Myocyte (in vitro differentiated cells): ENCODE measurements at places on chromosomes 16 and 17. TPM values are rescaled to one million over a fixed set of nuclear protein-coding genes. Genes with fewer than 3 reads are reported as not detected.

DNA sequence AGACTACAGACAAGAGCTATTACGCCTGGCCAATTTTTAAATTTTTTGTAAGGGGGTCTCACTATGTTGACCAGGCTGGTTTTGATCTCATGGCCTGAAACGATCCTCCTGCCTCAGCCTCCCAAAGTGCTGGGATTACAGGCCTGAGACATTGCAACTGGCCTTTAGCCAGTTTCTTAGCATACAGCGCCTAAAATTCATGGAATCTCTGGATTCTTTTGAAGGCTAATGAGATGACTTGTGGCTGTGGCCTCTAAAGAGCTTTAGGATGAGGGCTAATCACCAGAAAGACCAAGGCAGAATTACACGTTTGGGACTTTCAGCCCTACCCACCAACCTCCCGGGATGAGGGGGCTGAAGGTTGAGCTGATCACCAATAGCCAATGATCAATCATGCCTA lies 34.6 kb downstream of the AKAP10 start:
- DNase-seq, result no peak

GRCh38 chr17:58786586-58787295 lies 31.1 kb downstream of the PPM1E start:
- peak; percentile 82 for DNase-seq

GRCh38 chr17:61131585-61131984 lies 268.1 kb upstream of the TBX2 start:
- no peak for DNase-seq

- no peak for DNase-seq
Measured at GRCh38 chr17:57377094-57377493, 120.8 kb downstream of the MSI2 start.

GRCh38 chr16:19116711-19117449 lies 3.1 kb downstream of the ITPRIPL2 start:
- no peak for DNase-seq

The KRT20 gene
- total RNA-seq, result not detected in 2 replicates

The CETP gene
- total RNA-seq, result 0.10 TPM in 1 of 2 replicates, not detected in the other

The LRRC46 gene
- total RNA-seq, result 0.05 and 0.21 TPM in 2 replicates
